ENCODE measurements at places on chromosomes 4 and X.

- no peak for DNase-seq
Measured at GRCh38 chr4:185237175-185237574, 27.8 kb downstream of the SNX25 start.

DNA sequence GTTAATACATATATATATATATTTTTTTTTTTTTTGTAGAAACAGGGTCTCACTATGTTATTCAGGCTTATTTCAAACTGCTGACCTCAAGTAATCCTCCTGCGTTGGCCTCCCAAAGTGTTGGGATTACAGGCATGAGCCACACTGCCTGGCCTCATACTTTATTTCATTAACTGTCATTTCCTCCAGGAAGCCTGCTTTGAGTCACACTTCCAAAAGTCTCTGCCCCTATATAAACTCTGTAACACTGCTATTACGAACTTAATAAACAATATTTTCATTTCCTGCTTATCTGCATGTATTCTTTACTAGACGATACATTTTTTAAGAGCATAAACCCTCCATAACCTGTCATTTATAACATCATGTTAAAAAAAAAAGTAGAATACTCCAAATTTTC, 167.2 kb downstream of the WDFY3 start:
- DNase-seq, result no peak

GRCh38 chr4:5988086-5988845, 30.0 kb downstream of the C4orf50 start:
- DNase-seq, result no peak

- no peak for DNase-seq
Measured at GRCh38 chr4:2071912-2072867, 13.1 kb downstream of the NAT8L start.

DNA sequence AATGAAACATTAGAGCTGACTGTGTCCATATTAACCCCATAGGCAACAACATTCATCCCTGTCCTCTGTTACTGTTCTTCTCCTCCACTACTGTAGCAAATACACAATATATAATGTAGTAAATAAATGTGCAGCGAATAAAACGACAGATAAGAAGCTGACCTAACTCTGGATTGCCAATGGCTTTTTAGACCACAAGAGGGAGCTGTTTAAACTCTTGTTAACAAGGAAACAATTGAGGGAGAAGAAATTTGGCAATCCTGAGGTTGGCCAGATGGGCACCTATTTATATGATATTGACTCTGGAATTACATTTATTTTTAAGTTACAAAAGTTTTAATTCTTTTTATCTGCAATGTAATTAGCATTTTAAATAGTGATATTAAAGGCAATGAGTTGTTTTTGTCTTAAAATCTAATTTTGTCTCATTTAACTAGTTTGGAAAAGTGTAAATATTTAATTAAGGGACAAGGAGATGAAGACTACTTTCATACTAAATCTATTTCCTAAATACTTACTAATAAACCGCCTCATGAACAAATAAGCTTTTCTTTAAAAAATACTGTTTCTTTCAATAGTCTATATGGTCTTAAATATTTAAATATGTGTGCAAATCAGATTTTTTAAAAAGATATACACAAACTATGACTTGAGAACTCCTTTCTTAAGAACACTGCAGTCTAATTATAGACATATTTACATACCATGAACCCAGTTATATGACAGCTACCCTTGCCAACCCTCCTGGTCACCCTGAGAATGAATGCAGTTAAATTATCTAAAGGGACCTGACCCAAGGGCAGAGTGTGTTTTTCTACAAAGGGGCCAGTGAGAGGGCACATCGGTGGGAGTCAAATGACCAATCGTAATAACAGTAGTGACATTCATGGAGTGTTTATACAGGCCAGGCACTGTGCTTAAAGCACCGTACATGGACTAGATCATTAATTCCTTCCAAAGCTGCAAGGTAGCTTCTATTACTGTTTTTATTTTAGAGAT, 52.9 kb upstream of the HPF1 start:
- DNase-seq, result peak; percentile 75

DNA sequence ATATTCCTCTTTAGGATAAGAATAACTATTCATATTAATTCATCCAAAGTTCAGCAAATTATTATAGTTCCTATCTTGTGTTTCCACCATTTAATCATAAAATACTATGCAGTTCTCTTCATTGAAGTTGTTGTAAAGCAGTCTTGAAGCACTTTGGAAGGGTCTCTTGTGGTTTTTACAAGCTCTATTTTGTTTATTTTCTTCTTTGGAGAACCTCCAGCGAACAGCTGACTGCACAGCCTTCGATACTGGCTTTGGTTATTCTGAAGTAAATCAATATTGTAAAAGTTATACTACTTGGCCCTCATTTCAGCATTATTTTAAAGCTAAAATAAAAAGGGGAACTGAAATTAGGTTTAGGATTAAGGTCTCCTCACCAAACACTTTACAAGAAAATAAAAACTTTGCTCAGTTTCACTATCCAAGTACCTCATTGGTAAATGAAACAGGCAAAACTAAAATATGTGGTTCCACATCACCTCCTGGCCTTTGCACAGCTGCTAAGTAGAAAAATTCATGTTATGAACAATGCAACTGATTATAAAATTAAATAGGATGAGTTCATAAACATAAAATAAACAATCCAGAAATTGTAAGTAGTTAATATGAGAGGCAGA, 1629.2 kb upstream of the ADGRL3 start:
- peak; percentile 72 for DNase-seq

- DNase-seq, result no peak
Measured at GRCh38 chr4:109576462-109576861, 16.4 kb downstream of the MCUB start.

DNA sequence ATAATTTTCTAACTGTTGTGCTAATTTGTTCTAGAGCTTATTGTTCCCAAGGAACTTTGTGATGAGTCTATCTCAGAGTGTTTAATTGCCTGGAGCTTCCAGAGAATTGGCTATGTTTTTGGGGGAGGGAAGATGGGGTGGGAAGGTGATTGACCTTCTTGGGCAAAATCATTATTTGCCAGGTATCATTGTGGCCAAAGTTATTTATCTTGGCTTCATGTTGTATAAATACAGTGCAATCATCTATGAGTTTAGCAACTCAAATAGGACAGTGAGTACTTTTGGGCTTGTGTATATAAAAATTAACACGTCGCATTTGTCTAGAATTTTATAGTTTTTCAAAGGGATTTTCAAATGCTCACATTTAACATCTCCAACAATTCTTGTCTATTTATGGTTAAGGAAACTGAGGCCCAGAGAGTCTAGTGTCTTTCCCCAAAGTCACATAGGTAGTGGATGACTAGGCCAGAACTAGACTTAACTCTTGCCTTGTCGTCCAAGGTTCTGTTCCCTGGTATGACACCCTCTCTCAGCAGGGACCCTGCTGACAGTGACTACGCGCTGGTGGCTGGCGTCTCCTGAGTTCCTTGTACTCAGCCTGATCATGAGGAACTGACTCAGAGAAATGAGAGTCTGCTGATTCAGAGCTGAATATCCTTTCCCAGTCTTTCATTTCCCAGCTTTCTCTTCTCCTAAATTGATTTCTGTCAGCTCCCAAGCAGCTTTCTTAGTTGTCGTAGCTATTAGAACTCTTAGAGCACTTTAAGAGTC, 27.7 kb downstream of the FNIP2 start:
- no peak for DNase-seq

DNA sequence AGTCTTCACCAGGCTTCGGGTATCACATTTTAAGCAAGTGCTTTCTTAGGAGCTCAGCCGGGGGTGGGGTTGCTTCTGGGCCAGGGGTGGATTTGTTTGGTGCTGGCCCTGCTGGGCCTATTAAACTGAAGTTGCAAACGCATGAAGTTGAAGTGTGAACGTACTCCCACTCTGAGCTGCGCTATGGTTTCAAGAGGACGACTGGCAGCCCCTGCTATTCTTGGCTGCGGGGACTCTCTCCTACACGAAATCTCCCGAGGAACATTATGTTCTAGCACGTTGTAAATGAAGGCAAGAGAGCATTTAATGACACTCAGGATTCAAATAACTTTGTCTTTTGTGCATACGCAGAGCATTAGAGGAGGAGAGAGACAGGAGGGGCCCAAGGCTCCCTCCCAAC, 401.3 kb upstream of the BOD1L1 start:
- DNase-seq, result no peak

GRCh38 chr4:85409251-85409650, 65.7 kb upstream of the ARHGAP24 start:
- DNase-seq, result no peak

GRCh38 chr4:153822316-153822715, 33.4 kb upstream of the SFRP2 start:
- DNase-seq, result no peak

GRCh38 chr4:149409146-149409545, 406.5 kb downstream of the IQCM start:
- no peak for DNase-seq

- DNase-seq, result no peak
Measured at GRCh38 chrX:49174723-49175122, 3.0 kb downstream of the PLP2 start.

DNA sequence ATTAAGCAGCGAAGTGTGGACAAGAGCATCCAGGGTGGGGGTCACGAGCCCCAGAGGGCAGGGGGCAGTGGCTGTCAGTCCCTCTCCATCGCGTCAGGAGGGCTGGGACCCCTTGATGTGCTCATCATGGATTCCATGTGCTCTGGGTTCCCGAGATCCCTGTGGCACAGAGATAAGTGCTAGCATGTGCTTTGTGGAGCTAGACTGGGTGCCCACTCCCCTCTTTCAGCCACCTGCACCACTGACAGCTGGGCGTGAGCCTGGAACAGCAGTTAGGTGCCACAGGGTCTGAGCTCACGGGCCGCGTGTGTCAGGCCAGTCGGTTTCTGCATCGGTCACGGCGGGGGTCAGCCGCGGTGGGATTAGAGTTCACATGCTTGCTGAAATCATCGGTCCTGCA, 24.3 kb downstream of the CPZ start:
- DNase-seq, result no peak

- DNase-seq, result no peak
Measured at GRCh38 chr4:150211016-150211415, 132.8 kb downstream of the DCLK2 start.

DNA sequence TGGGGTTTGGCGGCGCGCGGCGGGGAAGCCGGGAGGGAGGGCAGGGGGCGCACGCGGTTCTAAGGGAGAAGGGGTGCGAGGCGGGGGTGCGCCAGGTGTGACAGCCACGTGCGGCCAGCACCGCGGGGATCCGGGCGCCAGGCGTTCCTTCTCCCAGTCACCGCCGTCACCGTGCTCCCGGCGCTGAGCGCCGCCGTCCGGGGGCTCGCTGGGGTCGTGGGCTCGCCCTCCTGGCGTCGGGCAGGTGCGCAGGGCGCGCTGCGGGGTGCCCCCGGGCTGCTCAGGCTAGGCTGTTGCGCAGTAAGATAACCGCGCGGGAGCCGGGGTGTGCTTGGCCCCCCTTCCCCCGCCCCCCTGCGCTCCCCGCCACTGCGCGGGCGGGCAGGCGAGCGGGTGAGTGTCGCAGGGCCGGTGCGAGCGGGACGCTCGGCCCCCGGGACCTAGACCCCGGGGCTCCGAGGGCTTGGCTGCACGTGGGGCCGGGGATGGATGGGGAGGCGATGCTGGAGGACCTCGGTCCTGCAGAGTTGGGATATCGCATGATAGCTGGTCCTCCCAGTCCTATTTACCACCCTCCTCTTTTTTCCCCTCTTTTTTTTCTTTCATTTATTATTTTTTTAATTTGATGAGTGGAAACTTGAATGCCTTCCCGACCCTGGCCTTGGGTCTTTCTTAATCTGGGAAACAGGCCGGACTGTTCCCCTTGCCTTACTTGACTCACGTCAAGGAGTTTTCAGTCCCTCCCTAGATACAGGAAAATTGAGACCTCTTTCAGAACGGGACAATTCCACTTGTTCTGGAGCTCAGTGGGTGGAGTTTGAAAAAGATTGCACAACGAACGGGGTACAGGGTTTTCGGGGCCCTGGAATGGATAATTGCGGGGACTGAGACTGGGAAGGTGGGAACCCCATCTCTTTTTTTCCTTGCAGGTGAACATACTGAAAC, 797 bp downstream of the TXLNG start:
- peak; percentile 45 for DNase-seq

DNA sequence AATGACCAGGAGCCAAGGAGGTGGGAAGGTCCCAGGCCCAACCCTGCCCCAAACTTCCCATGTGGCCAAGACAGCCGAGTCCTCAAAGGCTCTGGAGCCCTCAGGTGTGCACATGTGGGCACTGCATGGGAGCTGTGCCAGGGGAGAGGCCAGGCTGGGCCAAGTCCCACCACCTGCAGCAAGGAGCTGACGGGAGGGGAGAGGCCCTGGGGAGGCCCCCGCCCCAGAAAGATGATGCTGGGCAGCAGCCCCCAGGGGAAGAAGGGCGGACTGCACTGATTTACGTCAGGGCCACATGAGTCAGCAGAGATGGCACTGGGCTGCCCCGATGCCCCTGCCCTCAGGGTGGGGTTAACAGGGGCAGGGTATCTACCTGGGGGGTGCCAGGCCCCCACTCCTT, 1.4 kb downstream of the L1CAM start:
- DNase-seq, result no peak

- DNase-seq, result no peak
Measured at GRCh38 chr4:167079762-167080161, 154.5 kb downstream of the SPOCK3 start.

DNA sequence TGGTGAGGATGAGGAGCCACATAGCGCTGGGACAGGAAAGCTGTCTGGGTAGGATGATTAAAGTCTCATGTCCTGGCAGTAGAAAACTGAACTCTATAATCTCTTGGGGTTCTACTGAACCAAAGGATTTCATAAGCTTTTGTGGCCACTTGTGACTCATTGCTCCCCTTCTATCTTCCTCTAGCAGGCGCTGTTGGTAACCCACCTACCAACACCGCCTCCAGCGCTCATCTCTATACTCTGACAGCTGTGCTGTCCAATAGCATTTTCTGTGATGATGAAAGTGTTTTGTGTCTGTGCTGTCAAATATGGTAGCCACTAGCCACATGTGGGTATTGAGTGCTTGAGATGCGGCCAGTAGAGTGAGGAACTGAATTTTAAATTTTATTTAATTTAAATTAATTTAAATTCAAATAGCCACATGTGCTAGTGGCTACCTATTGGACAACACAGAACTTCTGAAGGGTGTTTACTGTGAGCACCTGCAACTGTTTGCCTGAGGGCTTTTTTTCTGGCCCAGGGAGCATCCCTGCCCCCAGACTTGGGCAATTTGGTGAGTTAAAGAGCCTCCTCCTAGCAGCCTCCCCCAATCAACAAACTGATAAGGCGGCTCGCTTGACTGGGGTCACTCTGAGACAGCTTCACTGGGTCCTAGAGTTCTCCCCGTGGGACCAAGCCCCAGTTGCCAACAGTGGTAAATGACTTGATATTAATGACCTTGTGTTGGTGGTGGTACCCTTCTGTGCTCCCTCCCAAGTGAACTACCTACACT, 169.2 kb upstream of the ATP6AP2 start:
- peak; percentile 9 for DNase-seq

DNA sequence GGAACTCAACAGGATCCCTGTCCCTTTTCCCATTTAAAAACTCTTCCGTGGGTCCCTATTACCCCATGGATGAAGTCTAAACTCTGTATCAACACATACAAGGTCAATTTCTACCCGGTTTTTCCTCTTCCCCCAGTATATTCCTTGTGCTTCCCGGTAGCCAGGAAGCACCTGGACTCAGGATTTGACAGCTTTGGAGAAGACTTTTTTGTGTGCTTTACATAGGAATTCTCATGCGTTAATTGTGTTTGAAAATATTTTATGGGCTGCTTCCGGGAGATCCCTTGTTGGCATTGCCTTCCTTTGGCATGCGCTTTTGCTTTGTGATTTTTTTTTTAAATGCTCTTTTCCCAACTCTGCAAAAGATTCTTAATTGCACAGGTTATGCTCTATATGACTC, 7.2 kb downstream of the SMS start:
- DNase-seq, result no peak
